ENCODE measurements at places on chromosomes 7 and 10. TPM values are rescaled to one million over a fixed set of nuclear protein-coding genes. Genes with fewer than 3 reads are reported as not detected.

- no peak for DNase-seq
- H3K36me3 ChIP-seq, result no peaks in the 10 kb centered on the region
- peak overlapping the region; percentile 53 for H3K27ac ChIP-seq
- H3K4me3 ChIP-seq, result no peak overlapping the region
These were observed 27.4 kb upstream of the ABLIM1 start for GRCh38 chr10:114685456-114685855.

- DNase-seq, result no peak
- H3K4me1 ChIP-seq, result no peaks in the 10 kb centered on the region
- H3K4me3 ChIP-seq, result no peak overlapping the region
These were observed 173.5 kb downstream of the MLLT10 start for GRCh38 chr10:21707498-21707897.

DNA sequence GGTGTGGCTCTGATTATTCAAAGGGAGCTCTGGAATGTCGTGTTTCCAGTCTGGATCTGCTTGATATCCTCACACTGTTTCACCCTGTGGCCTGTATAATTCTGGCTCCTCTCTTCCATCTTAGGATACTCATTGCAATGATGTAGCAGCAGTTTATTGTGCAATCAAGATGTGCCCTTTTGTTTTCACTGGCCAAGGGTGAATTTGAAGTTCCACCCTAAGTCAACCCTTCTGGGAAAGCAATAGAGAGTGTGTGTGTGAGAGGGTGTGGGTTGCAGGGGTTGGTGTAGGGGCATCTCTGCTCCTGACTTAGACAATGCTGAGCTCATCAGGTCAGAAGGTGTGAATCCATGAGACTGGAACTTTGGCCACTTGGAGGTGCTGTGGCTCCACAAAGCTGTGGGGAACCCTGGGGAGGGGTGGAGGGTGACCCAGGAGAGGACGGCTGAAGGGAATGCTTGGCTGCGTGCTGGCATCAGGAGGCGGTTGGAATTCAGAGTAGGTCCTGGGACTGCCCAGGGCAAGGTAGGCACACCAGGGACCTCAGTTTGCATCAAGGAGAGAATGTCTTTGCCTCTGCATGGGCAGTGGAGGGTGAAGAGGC is 118.0 kb upstream of the PRSS58 start:
- H3K4me3 ChIP-seq, result no peak overlapping the region
- no peak overlapping the region for H3K27ac ChIP-seq
- H3K36me3 ChIP-seq, result no peaks in the 10 kb centered on the region
- H3K27me3 ChIP-seq, result no peaks in the 10 kb centered on the region
- H3K4me1 ChIP-seq, result peaks cover 19% of the 10 kb centered on the region

GRCh38 chr10:104937567-104937966 is 296.5 kb downstream of the SORCS3 start:
- no peak for DNase-seq
- H3K27me3 ChIP-seq, result no peaks in the 10 kb centered on the region
- H3K27ac ChIP-seq, result no peak overlapping the region
- no peak overlapping the region for H3K4me3 ChIP-seq
- peaks cover 4% of the 10 kb centered on the region for H3K4me1 ChIP-seq

DNA sequence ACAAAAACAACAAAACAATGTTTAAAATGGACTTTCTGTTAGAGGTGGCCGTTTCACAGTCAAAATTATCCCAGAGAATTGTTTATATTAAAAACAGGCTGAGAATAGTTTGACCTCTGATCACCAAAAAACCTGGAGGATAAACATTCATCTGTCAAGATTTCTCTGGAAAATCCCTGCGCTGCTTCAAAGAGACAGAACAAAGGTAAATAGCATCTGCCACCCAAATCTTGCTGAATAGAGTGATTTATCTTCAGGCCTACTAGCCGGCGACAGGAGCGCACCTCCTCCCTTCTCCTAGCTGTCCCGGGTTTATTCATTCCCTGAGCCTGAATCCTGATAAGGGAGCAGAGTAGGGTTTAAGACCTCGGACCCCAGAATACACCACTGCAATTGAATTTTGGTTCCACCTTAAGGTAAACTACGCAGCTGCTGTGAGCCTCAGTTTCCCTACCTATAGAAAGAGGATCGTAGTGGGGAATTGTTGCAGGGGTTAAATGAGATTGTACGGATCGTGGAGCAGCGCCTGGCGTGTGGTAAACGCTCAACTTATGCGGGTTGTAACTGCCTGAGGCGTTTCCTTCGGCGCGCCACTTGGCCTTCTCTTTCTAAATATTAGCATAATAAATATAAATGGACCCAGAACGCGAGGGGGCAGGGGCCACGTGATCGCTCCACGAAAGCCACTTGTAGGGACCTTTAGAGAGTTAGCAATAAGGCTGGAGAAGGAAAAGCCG is 498 bp upstream of the ST7 start:
- peak; percentile 11 for DNase-seq
- no peaks in the 10 kb centered on the region for H3K27me3 ChIP-seq
- peak overlapping the region; percentile 89 for H3K4me3 ChIP-seq
- no peaks in the 10 kb centered on the region for H3K36me3 ChIP-seq
- H3K27ac ChIP-seq, result peak overlapping the region; percentile 87

GRCh38 chr7:133481676-133482075 is 228.8 kb downstream of the EXOC4 start:
- peak; percentile 87 for DNase-seq
- H3K4me3 ChIP-seq, result no peak overlapping the region
- no peaks in the 10 kb centered on the region for H3K36me3 ChIP-seq
- H3K27me3 ChIP-seq, result no peaks in the 10 kb centered on the region

GRCh38 chr7:159272739-159273138 is 128.1 kb upstream of the VIPR2 start:
- DNase-seq, result no peak
- H3K27me3 ChIP-seq, result no peaks in the 10 kb centered on the region
- no peaks in the 10 kb centered on the region for H3K36me3 ChIP-seq
- no peaks in the 10 kb centered on the region for H3K4me1 ChIP-seq
- H3K27ac ChIP-seq, result no peak overlapping the region

- H3K27ac ChIP-seq, result no peak overlapping the region
- no peaks in the 10 kb centered on the region for H3K4me1 ChIP-seq
- DNase-seq, result no peak
- no peak overlapping the region for H3K4me3 ChIP-seq
- no peaks in the 10 kb centered on the region for H3K36me3 ChIP-seq
These were observed 290.1 kb downstream of the TCERG1L start for GRCh38 chr10:131021246-131021895.

GRCh38 chr7:27263781-27264180 is 21.2 kb downstream of the EVX1 start:
- H3K36me3 ChIP-seq, result no peaks in the 10 kb centered on the region
- H3K4me1 ChIP-seq, result no peaks in the 10 kb centered on the region
- H3K4me3 ChIP-seq, result no peak overlapping the region
- no peak overlapping the region for H3K27ac ChIP-seq

GRCh38 chr10:97701438-97702069 is 12.0 kb upstream of the MARVELD1 start:
- H3K27ac ChIP-seq, result no peak overlapping the region
- H3K4me3 ChIP-seq, result no peak overlapping the region
- peaks cover 5% of the 10 kb centered on the region for H3K4me1 ChIP-seq
- no peaks in the 10 kb centered on the region for H3K36me3 ChIP-seq

DNA sequence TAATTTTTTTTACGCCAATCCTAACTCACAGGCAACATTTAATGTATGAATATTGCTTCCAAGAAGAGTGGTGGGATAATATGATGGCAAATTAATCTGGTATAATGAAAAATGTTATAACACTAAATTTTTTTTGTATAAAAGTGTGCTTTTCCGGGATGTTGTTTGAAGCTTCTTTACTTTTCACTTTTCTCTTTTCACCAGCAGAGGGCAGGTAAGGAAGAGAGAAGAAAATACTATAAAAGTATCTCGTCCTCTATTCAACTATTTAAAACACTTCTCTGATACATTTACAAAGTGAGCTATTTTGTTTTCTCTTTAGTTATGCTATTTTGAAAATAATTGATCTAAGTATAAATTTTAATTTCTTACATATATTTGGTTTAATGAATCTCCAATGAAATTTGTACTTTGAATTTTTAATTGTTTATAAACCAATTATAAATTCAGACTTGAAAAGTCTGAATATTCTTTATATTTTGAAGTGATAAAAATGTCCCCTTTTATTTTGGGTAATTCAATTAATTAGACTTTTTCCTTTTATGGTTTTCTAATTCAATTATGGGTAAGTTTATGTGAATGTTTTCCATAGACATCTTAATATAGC is 20.7 kb upstream of the CFTR start:
- DNase-seq, result no peak
- no peaks in the 10 kb centered on the region for H3K36me3 ChIP-seq
- H3K27ac ChIP-seq, result no peak overlapping the region
- H3K4me1 ChIP-seq, result no peaks in the 10 kb centered on the region
- no peak overlapping the region for H3K4me3 ChIP-seq
- no peaks in the 10 kb centered on the region for H3K27me3 ChIP-seq

DNA sequence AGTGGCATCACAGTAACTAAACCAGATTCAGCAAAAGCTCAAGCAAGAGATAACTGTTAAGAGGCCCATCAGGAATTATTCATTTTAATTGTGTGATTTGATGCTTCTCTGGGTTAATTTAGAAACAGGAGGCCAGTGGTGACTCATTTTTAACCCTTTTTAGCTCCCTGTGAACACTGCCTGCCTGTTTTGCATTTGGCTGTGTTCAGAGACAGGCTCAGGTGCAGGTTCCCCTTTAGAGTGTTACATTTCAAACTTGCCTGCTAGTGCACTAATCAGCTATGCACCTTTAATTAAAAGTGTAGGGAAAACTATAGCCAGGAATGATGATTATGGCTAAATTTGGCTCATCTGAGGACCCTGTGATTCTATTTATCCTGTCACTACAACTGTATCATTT is 6.5 kb downstream of the STAMBPL1 start:
- peaks cover 51% of the 10 kb centered on the region for H3K4me1 ChIP-seq
- DNase-seq, result no peak
- H3K4me3 ChIP-seq, result no peak overlapping the region

GRCh38 chr7:96547371-96547811 is 162.3 kb downstream of the SEM1 start:
- no peaks in the 10 kb centered on the region for H3K36me3 ChIP-seq
- H3K4me1 ChIP-seq, result no peaks in the 10 kb centered on the region
- no peak for DNase-seq
- H3K4me3 ChIP-seq, result no peak overlapping the region
- no peak overlapping the region for H3K27ac ChIP-seq

GRCh38 chr7:155462163-155462735 is 4.3 kb downstream of the EN2 start:
- H3K4me3 ChIP-seq, result no peak overlapping the region
- no peak overlapping the region for H3K27ac ChIP-seq
- peak; percentile 80 for DNase-seq
- H3K4me1 ChIP-seq, result no peaks in the 10 kb centered on the region

- H3K27ac ChIP-seq, result peak overlapping the region; percentile 91
- peaks cover 21% of the 10 kb centered on the region for H3K4me1 ChIP-seq
- H3K4me3 ChIP-seq, result no peak overlapping the region
- H3K27me3 ChIP-seq, result no peaks in the 10 kb centered on the region
These were observed 33.2 kb downstream of the TACR2 start for GRCh38 chr10:69383558-69383957.

Gene SEMA4G
- total RNA-seq, result under 0.01 TPM

Gene IL2RA
- not detected for total RNA-seq

Gene FFAR4
- not detected for total RNA-seq

Measured in osteoblast (primary cell).